ENCODE measurements at places on chromosomes 7 and 10.

DNA sequence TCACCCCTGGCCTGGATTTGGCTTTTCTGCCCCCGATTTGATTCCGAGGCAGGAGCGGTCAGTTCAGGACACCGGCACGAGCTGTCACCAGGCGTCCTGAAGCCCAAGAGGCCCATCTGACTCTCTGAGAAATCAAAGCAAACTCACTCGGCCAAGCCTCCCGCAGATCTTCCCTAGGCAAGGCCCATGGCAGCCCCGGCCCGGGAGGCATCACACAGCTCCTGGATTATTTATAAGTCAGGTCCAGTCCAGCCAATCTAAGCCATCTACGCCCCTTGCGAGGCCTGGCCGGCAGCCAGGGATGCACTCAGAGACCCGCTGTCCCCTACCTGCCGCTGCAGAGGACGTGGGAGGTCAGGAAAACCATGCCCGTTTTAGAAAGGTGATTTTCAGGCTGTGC is 87.3 kb upstream of the DIP2C start:
- no peak for DNase-seq

DNA sequence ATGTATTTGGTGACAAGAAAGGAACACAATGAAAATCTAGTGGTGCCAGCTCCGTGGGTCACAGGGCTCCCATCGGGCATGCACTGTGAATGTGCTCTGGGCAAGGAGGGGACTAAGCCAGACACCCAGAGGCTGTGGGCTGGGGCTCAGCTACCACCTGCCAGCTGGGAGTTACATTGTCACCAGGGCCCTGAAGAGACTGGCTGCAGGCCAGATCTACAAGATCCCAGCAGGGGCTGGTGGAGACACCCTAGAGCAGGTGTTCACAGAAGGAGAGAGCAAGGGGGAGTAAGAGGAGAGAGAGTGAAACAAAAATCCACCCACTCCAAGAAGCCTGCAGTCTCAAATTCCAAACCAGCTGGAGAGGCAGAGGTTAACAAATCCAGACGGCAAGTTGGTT is 116.6 kb upstream of the ADCY1 start:
- DNase-seq: no peak

- no peak for DNase-seq
These were observed 637.9 kb downstream of the TNS3 start for GRCh38 chr7:46943996-46944395.

- no peak for DNase-seq
These were observed 50.4 kb downstream of the FOXL3 start for GRCh38 chr7:340200-340937.

- DNase-seq: no peak
These were observed 21.8 kb downstream of the VIM start for GRCh38 chr10:17249820-17250219.

GRCh38 chr10:78699971-78700370 is 368.8 kb upstream of the ZMIZ1 start:
- DNase-seq: no peak

GRCh38 chr7:130529417-130529816 is 37.5 kb downstream of the MEST start:
- DNase-seq: no peak

- DNase-seq: no peak
These were observed 704 bp upstream of the ERLIN1 start for GRCh38 chr10:100186253-100187212.

DNA sequence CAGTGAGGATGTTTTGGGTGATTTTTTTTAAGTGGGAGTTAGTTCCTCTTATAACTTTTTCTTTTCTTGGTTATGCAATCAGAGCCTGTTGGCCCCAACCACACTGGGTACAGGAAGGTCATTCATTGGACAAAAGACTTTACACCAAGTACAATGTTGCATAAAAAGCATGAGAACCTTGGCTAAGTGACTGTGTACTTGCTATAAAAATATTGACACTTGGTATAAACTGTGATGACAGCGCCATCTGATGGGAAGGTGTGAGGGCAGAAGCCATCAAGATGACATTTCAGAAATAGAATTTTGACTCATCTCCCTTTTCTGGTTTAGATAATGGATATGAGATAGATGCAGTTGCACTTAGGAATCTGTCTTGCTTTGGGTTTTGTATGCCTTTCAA is 126.4 kb upstream of the CCDC6 start:
- DNase-seq: peak; percentile 11

- DNase-seq: no peak
These were observed 3.0 kb upstream of the DMBT1 start for GRCh38 chr10:122557516-122557915.

DNA sequence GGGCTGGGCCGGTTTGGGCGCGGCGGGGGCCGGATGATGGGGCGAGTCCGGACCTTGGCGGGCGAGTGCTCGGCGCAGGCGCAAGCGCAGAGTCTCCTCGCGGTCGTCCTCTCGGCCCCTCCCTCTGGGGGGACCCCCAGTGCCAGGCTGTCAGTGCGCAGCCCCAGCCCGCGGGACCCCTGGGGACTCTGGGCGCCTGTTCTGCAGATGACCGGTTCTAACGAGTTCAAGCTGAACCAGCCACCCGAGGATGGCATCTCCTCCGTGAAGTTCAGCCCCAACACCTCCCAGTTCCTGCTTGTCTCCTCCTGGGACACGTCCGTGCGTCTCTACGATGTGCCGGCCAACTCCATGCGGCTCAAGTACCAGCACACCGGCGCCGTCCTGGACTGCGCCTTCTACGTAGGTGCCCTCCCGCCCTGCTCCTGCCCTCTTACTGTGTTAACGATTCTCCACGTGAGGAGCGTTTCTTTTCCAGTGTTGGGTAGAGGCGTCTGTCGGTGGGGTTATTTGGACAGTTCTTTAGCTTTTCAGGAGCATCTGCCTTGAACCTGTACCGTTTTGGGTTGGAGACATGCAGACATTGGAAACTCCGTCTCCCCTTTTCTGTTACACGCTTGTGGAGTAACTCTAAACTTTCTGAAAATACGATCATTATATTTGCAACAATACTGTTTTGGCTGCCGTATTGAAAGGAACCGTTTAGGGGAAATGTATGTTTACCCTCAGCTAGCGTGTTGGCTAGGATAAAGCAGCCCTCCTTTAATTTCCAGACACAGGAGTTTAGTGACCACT is 706 bp downstream of the BUB3 start:
- DNase-seq: no peak

DNA sequence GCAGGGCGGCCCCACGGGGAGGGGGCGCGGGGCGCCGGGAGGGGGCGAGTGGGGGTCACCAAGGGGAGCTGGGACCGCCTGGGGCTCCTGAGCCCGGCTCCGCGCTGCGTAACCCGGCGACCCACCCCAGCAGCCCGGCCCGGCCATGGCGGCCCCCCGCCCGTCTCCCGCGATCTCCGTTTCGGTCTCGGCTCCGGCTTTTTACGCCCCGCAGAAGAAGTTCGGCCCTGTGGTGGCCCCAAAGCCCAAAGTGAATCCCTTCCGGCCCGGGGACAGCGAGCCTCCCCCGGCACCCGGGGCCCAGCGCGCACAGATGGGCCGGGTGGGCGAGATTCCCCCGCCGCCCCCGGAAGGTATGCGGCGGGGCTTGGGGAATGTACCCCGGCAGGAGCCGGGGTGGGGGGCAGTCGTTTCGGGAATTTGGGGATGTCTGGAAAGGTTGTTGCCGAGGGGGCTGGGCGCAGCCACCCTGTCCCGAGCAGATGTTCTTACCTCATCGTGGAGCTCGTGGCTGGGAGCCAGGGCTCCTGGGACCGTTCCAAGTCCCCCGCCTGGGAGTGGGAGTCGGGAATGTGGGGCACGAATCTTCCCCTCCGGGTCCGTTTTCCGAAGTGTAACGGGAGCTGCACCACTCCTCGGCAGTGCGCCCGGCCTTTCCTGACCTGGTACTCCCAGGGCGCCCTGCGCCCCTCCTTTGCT is 431 bp downstream of the ZYX start:
- DNase-seq: no peak

DNA sequence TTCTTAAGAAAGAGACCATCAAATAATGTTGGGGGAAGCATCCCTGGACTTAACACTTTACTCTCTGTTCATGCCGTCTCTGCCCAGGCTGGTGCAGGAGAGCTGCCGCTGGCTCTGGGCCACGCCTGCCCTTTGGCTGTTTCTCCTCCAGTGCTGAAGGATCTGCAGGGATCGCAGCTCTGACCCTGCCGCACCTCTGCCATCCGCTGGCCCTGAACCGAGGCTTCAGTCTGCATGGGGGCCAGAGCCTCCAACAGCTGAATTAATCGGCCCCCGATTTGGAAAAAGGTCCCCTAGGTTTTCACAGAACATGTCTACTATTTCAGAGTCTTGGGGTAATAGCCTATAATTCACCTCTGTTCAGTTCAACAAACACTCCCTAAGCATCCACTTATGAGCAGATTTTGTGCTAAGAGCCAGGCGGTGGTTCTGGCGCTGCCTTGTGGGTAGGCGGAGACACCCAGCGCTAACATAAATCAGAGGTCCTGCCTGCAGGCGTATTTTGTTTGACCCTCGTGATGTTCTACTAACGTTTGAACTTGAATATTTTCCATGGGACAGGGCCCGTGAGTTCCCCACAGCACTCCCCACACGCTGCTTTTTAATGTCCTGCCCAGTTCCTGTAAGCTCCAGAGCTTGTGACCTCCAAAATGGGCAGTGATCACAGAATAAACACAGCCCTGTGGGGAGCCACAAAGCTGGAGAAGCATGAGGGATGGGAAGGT is 99.0 kb downstream of the DYNC2I1 start:
- DNase-seq: no peak

- DNase-seq: no peak
These were observed 79.0 kb upstream of the PLXNA4 start for GRCh38 chr7:132655131-132655727.

DNA sequence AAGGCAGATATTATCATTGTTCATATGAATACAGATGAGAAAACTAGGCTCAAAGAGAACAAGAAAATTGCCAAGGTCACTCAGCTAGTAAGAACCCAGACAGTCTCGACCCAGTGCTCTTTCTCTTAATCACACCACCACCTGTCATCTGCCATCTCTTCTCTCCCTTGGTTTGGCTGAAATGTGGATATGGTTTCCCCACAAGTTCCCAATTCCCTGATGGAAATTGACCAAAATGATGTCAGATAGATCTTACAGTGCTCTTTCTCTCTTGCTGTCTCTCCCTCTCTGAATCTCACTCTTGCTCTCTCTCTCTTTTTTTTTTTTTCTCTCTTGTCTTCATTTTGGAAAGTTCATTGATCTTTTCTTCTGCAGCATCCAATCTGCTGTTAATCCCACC is 9.1 kb downstream of the C10orf90 start:
- DNase-seq: no peak

DNA sequence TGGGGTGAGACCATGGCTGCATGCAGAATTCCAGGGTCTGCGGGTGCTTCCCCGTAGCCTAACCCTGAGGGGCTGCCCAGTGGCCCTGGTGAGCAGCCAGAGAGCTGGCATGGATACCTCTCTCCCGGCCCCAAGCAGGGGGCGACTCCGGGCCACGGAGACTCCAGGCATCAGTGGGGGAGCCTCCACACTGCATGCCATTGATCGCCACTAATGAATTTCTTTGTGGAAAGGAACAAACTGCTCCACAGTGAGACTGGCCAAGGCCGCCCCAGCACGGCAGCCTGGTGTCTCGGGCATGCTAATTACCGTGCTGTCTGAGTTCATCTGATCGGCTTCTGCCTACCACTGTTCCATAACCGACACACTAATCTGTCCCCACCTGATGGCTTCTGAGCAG is 184.4 kb downstream of the GRID1 start:
- DNase-seq: no peak

- no peak for DNase-seq
These were observed 55.4 kb upstream of the ELN start for GRCh38 chr7:73972614-73973013.

GRCh38 chr10:18699849-18700840 is 40.9 kb downstream of the ARL5B start:
- no peak for DNase-seq

GRCh38 chr10:75506930-75507329 is 75.5 kb downstream of the LRMDA start:
- DNase-seq: no peak

DNA sequence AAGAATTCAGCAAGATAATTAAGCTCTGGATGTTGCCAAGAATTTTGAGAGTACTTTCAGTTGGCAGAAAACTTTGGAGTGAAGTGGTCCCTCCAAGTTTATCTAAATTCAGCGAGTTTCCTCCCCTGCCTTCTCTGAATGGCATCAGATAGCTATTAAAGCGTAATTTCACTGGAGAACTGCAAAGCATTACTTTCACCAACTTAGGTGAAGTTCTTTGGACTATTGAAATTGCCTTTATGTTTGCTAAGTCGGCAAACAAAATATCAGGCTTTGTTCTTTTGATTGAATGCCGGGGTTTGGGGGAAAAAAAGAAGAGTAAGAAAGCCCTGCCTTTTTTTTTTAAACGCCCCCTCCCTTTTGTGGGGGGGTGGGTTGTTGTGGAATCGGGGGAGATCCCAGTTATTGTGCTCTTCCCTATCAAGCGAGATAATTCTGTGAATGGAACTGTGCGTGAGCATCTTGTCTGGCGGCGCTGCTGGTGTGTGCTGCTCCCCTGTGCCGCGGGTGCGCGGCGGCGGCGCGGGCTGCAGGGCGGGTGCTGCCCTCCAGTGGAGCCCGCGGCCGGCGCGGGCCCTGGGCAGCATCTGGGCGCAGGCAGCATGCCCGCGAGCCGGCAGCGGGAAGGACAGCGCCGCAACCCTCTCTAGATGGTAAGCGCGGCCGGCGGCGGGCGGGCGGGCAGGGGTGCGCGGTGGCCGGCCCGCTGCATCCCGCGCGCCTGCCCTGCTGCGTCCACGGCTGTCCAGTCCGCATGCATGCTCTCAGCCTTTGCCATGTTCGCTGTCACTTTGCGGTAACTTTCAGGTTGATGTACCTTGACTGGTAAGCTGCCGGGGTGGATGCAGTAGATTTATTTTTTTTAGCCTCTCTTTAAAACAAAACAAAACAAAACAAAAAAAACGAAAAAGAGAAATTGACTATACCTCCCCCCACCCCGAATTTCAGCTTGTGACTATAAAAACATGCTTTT is 176.5 kb downstream of the TCF7L2 start:
- DNase-seq: no peak

DNA sequence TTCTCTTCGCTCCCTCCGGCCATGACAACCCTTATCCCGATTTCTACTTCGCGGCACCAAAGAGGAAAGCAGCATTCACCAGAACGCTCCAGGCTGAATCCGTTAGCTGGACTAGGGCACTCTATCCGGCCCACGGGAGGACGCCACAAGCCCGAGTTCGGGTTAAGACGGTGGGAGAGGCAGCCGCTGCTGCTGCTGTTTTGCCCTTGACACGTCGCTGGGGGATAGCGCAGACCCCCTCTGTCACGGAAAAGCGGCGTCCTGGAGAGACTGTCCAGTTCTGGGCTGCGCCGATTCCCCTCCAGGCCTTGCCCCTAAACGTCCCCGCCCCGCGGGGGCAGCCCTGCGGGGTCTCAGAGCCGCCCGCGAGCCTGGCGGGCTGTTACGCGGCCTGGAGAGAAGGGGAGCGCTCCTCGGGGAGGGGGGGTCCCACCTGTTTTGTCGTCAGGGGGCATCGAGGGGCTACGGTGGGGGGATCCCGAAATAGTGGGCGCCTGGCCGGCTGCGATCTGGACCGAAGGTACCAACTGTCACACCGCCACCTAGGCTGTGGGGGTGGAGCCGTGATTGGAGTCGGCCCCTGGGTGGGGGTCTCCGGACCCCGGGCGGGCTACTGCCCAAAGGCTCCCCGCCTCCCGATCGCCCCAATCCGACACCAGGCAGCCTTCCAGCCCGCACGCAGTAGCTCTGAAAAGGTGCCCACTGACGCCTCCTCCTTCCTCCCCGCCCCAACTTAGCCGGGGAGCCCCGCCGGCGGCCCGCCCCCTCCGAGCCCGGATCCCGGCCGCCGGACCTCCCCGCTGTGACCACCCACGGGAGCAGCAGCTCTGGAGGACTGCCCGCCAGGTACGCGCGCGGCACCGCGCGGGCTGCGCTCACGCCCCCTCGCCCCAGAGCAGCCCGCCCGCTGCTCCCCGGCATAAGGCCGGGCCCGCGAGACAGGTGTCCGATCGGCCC is 772 bp downstream of the SGMS1 start:
- peak; percentile 4 for DNase-seq
